ENCODE measurements at places on chromosomes 2 and 18. TPM values are rescaled to one million over a fixed set of nuclear protein-coding genes. Genes with fewer than 3 reads are reported as not detected.

Gene GCG
- not detected for total RNA-seq

DNA sequence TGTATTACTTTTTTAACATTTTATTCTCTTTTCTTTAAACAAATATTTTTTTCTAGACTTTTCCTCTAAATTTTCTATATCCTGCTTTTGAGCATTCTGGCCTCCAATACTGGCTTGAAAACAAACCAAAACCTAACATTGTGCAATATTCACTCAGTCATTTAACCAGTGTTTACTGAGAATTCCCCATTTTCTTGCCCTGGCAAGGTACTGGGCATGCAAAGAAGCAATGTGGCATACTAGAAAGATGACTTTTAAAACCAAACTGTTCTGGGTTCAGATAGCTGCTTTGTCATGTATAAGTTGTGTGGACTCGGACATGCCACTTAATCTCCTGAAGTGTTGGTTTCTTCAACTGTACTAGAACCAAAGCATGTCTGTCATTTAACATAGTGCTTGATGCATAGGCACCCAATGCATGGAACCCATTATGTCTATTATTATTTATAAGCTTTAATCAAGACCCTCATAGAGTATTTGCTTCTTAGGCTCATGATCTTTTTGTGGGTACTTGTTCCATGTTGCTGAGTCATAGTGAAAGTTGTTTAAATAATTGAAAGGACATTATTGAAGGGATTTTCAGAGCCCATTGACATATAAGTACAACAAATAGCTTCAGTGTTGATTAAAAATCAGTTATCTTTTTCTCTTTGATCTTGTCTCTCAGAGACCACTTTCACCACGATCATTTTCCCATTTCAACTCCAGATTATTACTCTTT, 185.4 kb upstream of the OSR1 start:
- DNase-seq = peak; percentile 39

- DNase-seq = peak; percentile 99
These were observed 24.0 kb upstream of the ITGB6 start for GRCh38 chr2:160224060-160224459.

DNA sequence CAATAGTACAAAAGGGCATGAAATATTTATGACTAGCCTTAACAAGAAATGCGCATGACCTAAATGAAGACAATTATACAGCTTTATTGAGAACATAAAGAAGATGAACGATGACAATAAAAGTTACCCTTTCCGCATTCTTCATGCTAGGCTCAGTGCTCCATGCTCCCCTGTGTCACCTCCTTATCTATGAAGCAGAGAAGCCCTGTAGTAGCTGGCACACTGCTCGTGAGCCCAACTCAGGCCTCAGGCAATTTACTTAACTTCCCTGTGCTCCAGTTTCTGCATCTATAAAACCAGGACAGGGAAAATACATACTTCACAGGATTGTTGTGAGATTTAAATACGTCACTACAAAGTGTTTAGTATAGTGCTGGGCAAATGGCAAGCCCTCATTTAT, 34.5 kb upstream of the NABP1 start:
- DNase-seq = no peak

GRCh38 chr2:73091696-73092095, 20.2 kb upstream of the SFXN5 start:
- DNase-seq = no peak

All from M059J (cell line).